Neuronal stem cell (in vitro differentiated cells): ENCODE measurements at places on chromosomes 7 and 10.

GRCh38 chr7:12303495-12303894 lies 92.4 kb downstream of the TMEM106B start:
- no peaks in the 10 kb centered on the region for H3K4me1 ChIP-seq
- no peak overlapping the region for H3K27ac ChIP-seq
- H3K4me3 ChIP-seq, result no peak overlapping the region
- no peaks in the 10 kb centered on the region for H3K27me3 ChIP-seq
- H3K36me3 ChIP-seq, result no peaks in the 10 kb centered on the region

DNA sequence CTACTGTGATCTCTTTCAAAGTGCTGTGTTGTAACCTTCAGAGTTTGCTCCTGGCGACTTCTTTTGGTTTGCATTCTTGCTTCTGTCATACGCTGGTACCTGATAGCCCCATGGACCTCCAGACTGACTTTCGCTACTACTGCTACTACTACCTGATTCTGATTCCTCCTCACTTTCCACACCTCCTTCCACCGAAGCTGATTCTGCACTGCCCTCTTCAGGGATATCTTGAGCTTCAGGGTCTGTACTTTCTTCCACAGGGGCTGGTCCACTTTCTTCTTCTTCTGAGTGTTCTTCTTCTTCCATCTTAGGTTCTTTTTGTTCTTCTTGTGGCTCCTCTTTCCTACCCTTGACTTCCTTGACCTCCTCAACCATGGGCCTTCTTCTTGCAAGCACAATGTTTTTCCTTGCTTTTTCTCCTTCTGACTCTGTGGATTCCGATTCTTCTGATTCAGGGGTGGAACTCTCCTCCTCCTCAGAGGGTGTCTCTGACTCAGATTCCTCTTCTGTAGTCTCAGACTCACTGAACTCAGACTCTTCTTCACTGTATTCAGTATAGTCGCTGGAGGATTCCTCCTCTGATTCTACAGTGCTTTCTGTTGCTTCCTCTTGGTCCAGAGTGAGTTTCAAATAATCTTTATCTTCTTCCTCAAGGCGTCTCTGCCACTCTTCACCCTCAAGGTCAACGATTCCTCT lies 992.2 kb downstream of the PCDH15 start:
- no peaks in the 10 kb centered on the region for H3K27me3 ChIP-seq
- H3K4me1 ChIP-seq, result no peaks in the 10 kb centered on the region
- DNase-seq, result no peak

DNA sequence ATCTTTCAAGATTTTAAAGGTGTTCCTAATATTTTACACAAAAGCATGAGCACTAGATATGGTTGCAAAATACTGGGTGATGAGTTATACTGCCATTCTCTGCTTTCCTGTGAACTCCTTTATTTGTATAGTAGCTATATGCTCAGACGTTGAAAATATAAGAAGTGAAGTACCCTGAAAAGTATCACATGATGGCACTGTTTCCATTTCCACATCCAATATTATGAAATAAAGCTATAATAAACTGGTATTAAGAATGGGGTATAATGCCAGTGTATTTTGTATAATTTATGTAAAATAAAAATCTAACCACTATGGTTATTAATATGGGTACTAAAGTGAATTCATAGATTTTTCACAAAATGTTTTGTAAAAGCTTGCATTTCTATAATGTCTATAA lies 79.6 kb upstream of the FOXP2 start:
- no peak overlapping the region for H3K4me3 ChIP-seq
- no peaks in the 10 kb centered on the region for H3K36me3 ChIP-seq
- H3K4me1 ChIP-seq, result no peaks in the 10 kb centered on the region
- no peaks in the 10 kb centered on the region for H3K27me3 ChIP-seq

DNA sequence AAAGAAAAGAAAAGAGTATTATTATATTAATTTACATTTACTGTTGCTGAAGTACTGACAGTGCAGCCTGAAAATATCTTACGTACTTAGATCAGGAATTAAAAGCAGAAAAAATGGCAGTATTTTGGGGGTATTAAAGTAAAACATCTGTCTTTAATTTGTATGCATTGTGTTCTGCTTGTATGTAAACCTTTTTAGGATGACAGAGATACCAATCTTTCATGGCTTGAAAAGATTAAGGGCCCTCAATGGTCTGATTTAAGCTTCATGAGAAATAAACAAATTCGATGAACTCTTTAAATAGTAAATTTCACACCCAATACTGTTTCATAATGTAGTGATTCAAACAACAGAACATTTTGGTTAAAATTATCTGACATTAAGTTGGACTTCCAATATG lies 116.3 kb downstream of the MLLT10 start:
- H3K27me3 ChIP-seq, result no peaks in the 10 kb centered on the region
- no peak for DNase-seq
- H3K36me3 ChIP-seq, result peaks cover 72% of the 10 kb centered on the region
- H3K4me3 ChIP-seq, result no peak overlapping the region

DNA sequence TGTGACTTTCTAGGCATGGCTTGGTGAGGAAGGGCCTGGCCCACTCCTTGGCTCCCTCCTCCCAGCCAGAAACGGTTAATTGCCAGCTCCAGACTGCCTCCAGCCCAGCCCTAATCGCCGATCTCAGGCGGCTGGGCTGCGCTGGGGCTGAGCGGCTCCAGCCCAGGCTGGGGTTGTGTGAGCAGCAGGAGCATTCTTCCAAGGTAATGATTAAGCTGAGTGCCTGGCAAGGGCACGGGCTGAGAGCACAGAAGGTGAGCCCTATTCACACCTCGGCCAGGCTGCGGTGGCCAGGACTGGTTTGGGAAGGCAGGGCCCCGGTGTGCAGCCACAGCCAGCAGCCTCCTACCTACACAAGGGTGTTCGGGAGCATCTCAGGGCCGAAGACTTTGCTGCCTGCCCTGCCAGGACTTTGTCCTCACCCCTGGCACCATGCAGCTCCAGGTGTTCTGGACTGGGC lies at the start of gene TMEM72:
Gene TMEM72, plus strand, starts transcription at position 257 of the 460 bp plus-strand sequence. Its CDS starts 176 bp downstream, at position 433.
- no peak for DNase-seq
- no peaks in the 10 kb centered on the region for H3K27me3 ChIP-seq
- H3K4me1 ChIP-seq, result peaks cover 25% of the 10 kb centered on the region
- H3K4me3 ChIP-seq, result no peak within 1 kb of the TSS

DNA sequence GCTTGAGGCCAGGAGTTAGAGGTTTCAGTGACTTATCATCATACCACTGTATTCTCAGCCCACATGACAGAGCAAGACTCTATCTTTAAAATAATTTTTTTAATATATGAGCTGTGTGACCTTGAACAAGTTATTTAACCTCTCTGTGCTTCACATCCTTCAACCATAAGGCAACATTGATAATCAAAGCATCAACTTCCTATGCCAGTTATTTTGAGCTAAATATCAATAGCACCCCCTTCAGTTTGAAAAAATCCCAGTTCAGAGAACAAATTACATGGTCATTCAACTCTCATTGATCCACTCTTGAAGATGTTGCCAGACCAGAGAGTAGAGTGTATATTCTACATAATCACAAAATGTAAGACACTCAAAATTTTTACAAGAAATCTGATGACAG lies 53.0 kb downstream of the ASNS start:
- no peaks in the 10 kb centered on the region for H3K27me3 ChIP-seq
- no peaks in the 10 kb centered on the region for H3K36me3 ChIP-seq
- no peak overlapping the region for H3K27ac ChIP-seq
- no peaks in the 10 kb centered on the region for H3K4me1 ChIP-seq
- no peak for DNase-seq
- H3K4me3 ChIP-seq, result no peak overlapping the region

DNA sequence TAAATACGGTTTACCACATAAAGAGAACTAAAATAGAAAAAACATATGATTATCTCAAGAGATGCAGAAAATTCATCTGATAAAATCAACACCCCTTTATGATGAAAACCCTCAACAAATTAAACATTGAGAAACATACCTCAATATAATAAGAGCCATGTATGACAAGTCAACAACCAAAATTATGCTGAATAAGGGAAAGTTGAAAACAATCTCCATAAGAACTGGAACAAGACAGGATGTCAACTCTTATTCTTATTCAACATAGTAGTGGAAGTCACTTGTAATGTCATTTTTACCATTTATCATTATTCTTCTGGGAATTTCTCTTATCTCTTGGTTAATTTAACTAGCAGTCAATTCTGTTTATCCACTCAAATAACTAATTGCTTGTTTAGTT lies 79.0 kb downstream of the PCDH15 start:
- H3K27ac ChIP-seq, result no peak overlapping the region
- H3K36me3 ChIP-seq, result no peaks in the 10 kb centered on the region
- H3K4me3 ChIP-seq, result no peak overlapping the region
- H3K27me3 ChIP-seq, result no peaks in the 10 kb centered on the region
- no peaks in the 10 kb centered on the region for H3K4me1 ChIP-seq
- no peak for DNase-seq

DNA sequence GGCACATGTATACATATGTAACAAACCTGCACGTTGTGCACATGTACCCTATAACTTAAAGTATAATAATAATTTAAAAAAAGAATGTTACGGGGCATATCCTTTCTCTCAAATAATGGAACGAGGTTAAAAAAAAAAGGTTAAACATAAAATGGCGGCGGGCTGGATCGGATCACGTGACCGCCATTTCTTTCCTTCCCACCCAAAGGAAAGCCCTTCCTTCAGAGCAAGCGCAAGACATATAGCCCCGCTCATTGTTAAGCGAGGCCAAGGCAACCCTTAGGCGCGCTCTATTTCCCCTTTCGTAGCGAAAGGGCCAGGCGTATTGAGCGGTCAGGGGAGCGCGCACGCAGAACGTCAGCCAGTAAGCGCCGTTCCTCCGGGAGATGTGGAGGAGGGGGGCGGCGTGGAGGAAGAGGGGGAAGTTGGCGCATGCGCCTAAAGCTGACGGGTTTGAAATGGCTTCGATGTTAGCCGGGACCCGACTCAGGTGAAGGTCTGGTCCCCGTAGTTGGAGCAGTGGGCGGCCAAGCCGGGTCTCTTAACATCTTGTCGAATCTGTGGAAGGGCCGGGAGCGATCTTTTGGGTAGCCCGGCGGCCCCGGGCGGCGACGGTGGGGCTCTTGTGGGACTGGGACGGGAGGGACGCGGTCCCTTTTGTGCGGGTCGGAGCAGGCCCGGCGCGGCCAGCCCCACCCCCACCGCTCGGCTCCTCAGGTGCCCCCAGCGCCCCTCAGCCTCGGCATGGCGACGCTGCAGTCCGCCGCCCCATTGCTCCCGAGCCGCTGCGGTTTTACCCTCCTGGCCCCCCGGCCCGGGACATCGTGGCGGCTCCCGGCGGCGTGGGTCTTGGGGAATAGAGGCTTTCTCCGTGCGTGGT lies at the start of gene CCAR1:
Gene CCAR1, plus strand, starts transcription at position 447 of the 880 bp plus-strand sequence. CDS start 1,266 bp downstream, outside the sequence.
- H3K27me3 ChIP-seq, result no peaks in the 10 kb centered on the region
- peak within 1 kb of the TSS; percentile 94 for H3K27ac ChIP-seq

- no peak for DNase-seq
- H3K4me1 ChIP-seq, result no peaks in the 10 kb centered on the region
- peaks cover 1% of the 10 kb centered on the region for H3K36me3 ChIP-seq
- H3K27me3 ChIP-seq, result no peaks in the 10 kb centered on the region
These were observed 15.4 kb downstream of the CUX1 start for GRCh38 chr7:101832685-101833375.

GRCh38 chr7:33669251-33669670 lies 236.1 kb upstream of the BMPER start:
- no peak overlapping the region for H3K27ac ChIP-seq
- no peaks in the 10 kb centered on the region for H3K36me3 ChIP-seq
- no peaks in the 10 kb centered on the region for H3K27me3 ChIP-seq
- no peak for DNase-seq
- no peak overlapping the region for H3K4me3 ChIP-seq

- peaks cover 4% of the 10 kb centered on the region for H3K4me1 ChIP-seq
- H3K27me3 ChIP-seq, result no peaks in the 10 kb centered on the region
- H3K4me3 ChIP-seq, result no peak overlapping the region
- DNase-seq, result no peak
- H3K27ac ChIP-seq, result no peak overlapping the region
These were observed 746.7 kb downstream of the NRG3 start for GRCh38 chr10:82621680-82622079.

DNA sequence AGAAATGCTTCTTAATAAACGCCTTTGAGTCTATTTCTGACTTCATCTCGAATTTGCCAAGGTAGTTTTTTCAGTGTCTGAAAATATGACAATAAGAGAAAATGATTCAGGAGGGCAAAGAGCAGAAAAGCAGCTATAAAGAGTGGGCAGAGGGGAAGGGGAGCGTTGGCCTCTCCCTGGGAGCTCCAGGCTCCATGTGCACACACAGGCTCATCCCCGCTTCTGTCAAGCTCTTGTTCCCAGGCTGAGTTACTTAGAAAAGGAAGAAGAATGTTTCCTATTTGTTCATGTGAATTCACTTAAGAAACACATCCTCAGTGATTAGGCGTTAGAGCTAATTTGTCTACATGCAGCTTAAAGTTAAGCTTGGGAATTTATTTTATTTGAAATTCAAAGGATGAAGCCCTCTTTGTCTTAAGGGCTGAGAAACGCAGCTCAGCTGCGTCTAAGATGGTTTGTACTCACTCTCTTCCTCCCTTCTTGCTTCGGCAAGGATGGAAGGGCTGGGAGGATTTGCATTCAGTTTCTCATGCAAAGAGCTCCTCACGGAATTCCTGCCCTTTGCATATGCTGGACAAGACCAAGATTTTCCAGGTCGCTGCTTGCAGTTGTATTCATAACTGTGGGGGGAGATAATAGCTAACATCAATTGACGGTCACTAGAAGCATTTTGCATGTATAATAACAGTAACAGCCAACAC lies 29.0 kb upstream of the ATXN7L1 start:
- H3K4me1 ChIP-seq, result no peaks in the 10 kb centered on the region
- H3K27ac ChIP-seq, result no peak overlapping the region
- H3K36me3 ChIP-seq, result no peaks in the 10 kb centered on the region
- no peak for DNase-seq

DNA sequence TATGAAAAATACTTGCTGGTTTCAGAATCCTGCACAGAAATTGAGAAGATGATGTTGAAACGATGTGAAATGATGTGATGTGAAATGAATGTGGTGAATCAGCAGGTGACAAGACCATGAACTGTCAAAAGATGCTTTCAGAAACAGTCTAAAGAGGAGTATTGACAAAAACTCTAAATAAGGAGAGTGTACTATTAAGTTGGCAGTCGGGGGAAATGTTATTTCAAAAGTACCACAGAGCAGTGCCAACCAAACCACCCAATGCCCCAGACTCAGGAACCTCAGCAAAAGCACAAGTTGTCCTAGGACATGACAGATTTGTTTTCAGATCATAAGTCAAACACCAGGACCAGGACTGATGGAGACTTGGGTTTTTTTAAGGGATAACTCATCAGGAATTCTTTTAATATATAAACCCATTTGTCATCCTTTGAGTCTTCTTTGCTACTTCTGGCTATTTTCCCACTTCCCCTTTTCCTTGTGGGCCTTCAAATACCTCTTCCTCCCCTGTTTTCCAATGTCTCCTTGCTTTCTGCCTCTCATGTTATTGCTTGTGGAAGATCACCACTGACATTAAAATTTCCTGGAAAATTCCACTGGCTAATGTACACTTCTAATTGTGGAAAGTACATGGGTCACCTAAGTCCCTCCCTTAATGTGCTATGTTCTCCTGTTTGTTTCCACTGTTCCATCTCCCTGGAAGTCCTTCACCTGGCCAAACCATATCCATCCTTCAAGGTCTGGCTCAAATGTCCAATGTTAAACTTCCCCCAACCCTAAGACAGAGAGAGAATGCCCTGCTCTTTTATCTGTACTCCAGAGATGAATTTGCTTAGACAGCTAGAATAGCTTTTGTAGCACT lies 10.2 kb upstream of the PPP1R3C start:
- no peak overlapping the region for H3K27ac ChIP-seq
- H3K36me3 ChIP-seq, result no peaks in the 10 kb centered on the region
- H3K4me1 ChIP-seq, result no peaks in the 10 kb centered on the region
- no peak for DNase-seq

- no peaks in the 10 kb centered on the region for H3K36me3 ChIP-seq
These were observed 519 bp upstream of the RPP38 start for GRCh38 chr10:15096661-15097010.

GRCh38 chr7:151275813-151276577 lies 27.5 kb upstream of the SMARCD3 start:
- no peaks in the 10 kb centered on the region for H3K36me3 ChIP-seq
- H3K27me3 ChIP-seq, result peaks cover 45% of the 10 kb centered on the region
- H3K27ac ChIP-seq, result no peak overlapping the region
- peak overlapping the region; percentile 47 for H3K4me3 ChIP-seq
- DNase-seq, result no peak
- peaks cover 5% of the 10 kb centered on the region for H3K4me1 ChIP-seq
